ENCODE measurements at places on chromosomes 7 and 10.

DNA sequence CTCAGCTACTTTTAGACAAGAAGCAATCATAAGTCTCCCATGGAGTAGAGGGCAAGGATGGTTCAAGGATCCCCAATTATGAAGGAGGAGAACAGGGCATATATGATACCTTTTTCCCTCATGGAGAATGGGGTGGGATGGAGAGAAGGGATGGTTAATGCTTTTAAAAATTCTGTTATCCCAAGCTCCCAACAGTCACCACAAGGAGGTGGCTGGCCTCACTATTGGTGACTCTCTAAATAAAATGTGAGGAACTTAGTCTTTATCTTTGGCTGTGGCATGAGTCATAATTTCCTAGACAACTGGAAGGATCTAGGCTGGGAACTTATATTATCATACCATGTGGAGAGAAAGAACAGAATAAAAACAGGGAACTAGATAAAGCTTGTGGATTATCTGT lies 297.0 kb downstream of the PHTF2 start:
- no peak for DNase-seq

DNA sequence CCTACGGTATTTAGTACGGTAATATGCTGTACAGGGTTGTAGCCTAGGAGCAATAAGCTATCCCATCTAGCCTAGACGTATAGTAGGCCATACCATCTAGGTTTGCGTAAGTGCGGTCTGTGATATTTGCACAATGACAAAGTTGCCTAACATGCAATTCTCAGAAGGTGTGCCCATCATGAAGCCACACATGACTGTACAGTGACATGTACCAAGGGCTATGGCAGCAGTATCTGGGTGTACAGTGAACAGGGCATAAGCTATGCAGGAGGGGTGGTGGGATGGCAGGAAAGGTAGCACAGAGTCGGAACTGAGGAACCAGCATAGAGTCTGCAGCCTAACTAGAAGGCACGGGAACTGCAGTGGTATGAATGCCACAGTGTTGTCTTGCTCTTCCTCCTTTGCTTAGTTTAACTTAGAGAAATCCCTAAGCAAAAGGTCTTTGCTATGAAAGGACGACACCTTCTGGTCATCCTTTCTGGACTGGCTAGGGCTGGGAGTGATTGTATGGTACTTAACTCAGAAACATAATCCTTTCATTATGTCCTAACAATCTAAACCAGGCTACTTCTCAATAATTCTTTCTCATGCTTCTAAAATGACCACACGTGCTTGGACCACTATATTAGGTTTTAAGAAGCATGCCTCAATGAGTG lies 93.5 kb downstream of the DYNC1I1 start:
- DNase-seq: no peak

GRCh38 chr10:62045765-62046521 lies 144.4 kb downstream of the ARID5B start:
- DNase-seq: peak; percentile 41

DNA sequence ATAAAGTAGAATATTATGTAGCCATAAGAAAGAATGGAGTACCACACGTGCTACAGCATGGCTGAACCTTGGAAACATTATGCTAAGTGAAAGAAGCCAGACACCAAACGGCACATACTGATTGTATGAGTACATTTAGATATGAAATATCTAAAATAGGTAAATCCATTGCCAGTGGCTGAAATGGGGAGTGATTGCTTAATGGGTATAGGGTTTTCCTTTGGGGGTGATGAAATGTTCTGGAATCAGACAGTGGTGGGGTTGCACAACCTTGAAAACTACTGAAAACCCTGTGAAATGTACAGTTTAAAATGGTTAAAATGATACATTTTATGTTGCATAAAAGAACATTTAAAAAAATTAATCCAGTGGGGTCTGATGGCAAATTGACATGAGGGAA lies 667.9 kb downstream of the AUTS2 start:
- no peak for DNase-seq

DNA sequence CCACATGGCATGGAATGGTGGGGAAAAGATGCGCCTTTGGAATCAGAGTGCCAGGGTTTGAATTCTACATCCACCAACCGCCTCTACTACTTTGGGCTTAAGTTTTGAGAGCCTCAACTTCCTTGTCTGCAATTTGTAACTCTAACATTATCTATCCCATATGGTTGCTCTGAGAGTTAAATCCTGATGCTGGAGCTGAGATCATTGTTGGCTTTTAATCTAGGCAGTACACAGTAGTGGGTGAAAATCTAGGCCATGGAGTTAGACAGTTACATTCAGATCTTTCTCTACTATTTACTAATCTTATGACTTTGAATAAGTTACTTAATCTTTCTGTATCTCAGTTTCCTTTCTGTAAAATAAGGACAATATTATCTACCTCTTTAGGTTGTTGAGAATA lies 149.7 kb upstream of the AOAH start:
- DNase-seq: no peak

DNA sequence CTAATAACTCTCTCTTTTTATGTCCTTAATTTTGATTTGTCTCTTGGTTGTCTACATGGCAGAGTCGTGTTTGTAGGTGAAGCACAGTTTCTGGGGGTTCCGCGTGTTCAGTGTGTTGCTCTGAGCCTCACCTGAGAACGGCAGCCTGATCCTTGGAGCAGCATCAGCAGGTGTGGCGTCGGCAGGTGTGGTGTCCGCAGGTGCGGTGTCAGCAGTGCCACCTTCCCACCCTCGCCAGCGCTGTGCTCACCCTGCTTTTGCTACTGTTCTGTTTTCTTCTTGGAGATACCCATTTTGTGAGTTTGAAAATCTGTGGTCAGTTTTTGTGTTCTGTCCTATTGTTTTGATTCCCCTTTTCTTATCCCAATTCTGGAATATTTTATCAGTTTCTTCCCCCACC lies 406.6 kb downstream of the GLRX3 start:
- DNase-seq: no peak

GRCh38 chr10:132350946-132351345 lies 19.0 kb downstream of the LRRC27 start:
- no peak for DNase-seq

DNA sequence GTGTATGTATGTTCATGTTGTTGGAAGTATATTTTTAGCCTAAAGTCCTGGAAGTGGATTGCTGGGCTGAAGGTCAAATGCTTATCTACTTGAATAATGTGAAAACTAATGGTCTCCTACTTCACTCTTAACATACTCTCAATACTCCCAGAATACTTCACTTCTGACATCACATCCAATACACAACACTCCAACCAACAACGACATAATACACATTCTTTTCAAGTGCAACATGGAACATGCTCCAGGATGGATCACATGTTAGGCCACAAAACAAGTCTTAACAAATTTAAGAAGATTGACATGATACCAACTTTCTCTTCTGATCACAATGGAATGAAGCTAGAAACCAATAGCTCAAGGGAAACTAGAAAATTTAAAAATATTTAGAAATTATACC lies 126.9 kb upstream of the ADCY1 start:
- no peak for DNase-seq

- no peak for DNase-seq
Measured at GRCh38 chr10:56782503-56782902, 421.4 kb upstream of the ZWINT start.

- DNase-seq: no peak
Measured at GRCh38 chr7:134552105-134552504, 3.2 kb downstream of the AKR1B15 start.

DNA sequence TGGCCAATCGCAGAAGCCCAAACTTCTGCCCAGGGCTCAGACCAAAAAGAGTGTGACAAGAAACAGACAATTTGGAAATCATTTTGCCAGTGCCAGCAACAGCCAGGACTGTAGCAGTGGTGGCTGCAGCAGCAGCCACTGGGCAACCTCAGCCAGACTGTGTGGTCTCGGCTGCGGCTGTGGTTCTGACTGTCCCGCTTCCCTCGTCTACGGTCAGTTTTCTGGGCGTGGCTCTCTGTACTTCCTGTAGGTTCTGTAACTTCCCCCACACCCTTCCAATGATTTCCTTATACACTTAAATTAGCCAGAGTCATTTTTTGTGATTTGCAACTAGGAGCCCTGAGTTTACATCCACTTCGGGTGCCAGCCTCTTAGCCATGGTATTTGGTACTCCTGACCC lies 39.9 kb downstream of the CYTH3 start:
- peak; percentile 26 for DNase-seq

- DNase-seq: no peak
Measured at GRCh38 chr10:27445070-27445469, 59.0 kb upstream of the RAB18 start.

GRCh38 chr7:42883950-42884349 lies 27.9 kb downstream of the C7orf25 start:
- DNase-seq: no peak

GRCh38 chr7:111510584-111511378 lies 51.5 kb downstream of the IMMP2L start:
- no peak for DNase-seq

GRCh38 chr7:115689941-115690340 lies 340.6 kb downstream of the TFEC start:
- DNase-seq: no peak

- no peak for DNase-seq
Measured at GRCh38 chr10:119754085-119754484, 28.2 kb downstream of the INPP5F start.

GRCh38 chr7:100127866-100128636 lies 1.3 kb downstream of the MBLAC1 start:
- DNase-seq: peak; percentile 20

DNA sequence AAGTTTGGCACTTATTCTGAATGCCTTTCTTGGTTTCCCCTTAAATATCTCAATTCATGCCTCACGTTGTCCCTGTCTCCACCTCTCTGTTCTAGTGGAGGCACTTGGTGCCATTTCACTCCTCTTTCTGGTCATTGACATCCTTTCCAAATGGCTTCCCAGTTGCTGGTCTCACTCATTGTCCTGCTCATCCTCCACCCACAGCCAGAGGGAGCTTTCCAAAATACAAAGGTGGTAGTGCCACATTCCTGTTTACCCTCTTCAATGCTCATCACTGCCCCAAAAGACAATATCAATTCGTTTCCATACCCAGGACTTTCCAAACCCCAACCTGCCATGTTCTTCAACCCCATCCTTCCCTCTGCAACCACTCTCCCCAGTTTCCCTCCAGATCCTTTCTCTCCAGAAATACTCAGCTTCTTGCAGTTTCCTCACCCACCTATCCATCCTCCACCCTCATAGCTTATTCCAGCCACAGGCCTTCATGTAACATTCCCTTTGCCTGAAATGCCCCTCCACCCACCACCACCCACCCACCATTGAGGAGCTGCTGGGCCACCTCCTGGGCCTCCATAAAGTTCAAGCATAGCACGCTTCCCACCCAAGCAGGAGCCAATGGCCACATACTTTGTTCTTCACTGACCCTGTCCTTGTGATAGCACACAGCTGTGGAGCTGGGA lies 63.1 kb upstream of the ADRB1 start:
- DNase-seq: no peak

- peak; percentile 41 for DNase-seq
Measured at GRCh38 chr10:45373576-45374349, at the start of gene ALOX5. TSS of gene ALOX5 (plus strand) at chr10:45374216. CDS start at chr10:45374280, 64 bp downstream.

- no peak for DNase-seq
Measured at GRCh38 chr10:131925011-131925649, 24.3 kb downstream of the PPP2R2D start.

DNA sequence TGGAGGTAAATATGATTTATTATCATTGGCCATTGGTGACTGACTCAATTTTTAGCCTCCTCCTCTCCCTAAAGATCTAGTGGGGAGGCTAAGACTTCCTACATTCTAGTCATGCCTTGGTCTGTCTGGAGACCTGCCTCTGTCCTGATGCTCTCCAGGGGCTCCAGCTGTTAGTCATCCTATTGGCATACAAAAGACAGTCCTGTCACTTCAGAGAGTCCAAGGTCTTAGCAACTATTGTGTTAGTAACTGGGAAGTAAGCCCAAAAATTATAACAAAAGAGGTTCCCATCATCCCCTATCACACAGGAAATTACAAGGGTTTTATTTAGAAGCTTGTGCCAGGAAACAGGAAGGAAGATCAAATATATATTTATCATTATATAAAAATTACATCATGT lies 400.6 kb upstream of the VSTM2A start:
- DNase-seq: no peak

GRCh38 chr7:117873310-117874190 lies at the start of gene CTTNBP2:
TSS of gene CTTNBP2 (minus strand) at chr7:117873441. CDS start at chr7:117873415, 26 bp downstream.
- DNase-seq: no peak

- no peak for DNase-seq
Measured at GRCh38 chr7:132738254-132738653, 162.0 kb upstream of the PLXNA4 start.

DNA sequence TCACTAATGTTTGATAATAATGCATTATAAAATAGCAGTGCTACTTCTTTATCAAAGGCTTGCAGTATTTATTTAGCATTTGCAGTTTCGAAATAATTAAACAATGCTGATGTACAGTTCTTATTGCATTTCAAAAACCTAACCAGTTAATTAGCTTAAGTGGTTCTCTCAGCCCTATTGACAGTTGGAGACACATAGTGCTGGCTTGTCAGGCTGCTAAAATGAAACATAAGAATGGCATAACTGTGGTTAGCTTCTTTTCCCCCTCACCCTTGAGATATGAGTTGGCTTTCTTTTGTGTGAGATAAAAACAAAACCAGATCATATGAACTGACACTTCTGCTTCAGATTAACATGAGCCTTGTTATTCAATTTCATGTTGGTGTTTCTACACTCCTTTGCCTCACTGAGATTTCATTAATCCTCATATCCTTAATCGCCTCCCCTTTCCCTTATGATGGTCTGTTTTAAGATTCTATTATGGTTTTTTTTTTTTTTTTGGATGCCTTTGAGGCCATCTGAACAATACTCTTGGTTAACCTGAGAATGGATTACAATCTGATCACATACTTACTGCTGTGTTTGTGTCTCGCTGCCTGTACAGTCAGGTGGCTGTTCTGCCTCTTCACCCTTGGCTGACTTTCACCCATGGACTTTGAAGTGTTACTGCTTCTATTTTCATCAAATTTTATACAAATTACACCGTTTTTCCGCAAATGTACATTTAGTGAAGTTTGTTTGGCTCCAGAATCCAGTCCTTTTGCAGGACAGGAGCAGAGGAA lies 108.0 kb downstream of the SDK1 start:
- DNase-seq: no peak

- DNase-seq: no peak
Measured at GRCh38 chr7:913736-914520, 37.6 kb downstream of the GET4 start.

DNA sequence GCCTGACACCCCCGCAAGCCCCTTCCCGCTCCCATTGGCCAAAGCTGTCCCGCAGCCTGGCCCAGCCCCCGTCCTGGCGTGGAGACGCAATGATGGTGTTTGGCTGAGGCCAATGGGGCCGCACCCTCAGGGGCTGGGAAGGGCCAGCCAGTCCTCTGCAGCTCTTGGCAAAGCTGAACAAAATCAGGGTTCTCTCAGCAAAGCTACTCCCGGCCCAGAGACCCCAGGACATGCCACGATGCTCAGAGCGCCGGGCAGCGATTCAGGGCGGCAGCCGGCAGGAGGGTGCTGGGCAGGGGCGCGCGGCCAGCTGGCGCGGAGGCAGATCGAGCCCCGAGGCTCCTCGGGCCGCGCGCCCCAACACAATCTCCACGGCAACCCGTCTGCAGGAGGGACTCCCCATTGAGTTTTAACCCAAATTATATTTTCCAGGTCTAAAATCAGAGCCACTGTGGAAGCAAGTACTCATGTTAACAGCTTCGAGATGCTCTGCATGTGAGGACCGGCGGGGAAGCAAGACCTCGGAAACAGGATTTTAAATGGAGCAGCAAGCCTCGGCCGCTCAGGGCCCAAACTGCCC lies 8.8 kb upstream of the CNPY1 start:
- DNase-seq: no peak

- DNase-seq: no peak
Measured at GRCh38 chr7:128017862-128018845, 13.1 kb downstream of the LRRC4 start.

Data from CD4-positive, alpha-beta T cell treated with Interleukin-21 for 1 hour (primary cell).